CD4-positive, alpha-beta T cell (primary cell): ENCODE measurements at places on chromosomes 6 and 20. TPM values are rescaled to one million over a fixed set of nuclear protein-coding genes. Genes with fewer than 3 reads are reported as not detected.
A peak's percentile ranks its signal among the peaks of the same experiment; 100 is the strongest.

The FOXS1 gene
- total RNA-seq, result not detected

DNA sequence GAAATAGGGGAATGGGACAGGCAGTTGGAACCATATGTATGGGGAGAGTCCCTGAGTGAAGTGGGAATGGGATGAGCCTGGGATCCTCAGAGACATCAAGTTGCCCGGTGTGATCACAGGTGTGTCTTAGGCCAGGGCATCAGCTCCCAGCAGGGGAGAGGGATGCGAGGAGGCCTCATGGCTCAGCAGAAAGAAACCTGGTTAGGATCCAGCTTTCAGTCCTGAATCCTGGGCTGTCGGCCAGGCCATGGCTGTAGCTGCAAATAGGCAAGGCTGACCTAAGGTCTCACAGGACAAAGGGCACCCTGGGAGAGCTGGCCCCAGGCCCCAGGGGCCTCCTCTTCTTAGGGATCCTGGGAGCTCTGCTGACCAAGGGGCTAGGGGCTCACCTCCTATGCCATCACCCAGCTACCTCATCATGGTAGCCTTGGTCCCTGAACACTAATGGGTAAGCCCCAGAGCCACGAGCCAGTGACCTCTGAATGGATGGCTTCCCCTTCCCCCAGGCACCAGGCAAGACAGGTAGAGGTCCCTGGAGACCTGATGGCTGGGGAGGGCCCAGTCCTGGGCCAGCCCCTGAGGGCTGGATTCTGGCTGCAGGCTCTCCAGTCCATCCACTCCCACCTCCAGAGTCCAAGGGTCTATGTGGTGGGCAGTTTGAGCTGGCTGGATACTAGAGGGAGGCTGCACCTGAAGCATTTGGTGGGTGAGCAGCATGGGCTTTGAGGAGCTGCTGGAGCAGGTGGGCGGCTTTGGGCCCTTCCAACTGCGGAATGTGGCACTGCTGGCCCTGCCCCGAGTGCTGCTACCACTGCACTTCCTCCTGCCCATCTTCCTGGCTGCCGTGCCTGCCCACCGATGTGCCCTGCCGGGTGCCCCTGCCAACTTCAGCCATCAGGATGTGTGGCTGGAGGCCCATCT lies at the start of gene SLC22A7:
Gene SLC22A7, plus strand, starts transcription at position 617 of the 921 bp plus-strand sequence. Its CDS starts 99 bp downstream, at position 716.
- no peak for DNase-seq

The MLIP gene
- not detected for total RNA-seq

DNA sequence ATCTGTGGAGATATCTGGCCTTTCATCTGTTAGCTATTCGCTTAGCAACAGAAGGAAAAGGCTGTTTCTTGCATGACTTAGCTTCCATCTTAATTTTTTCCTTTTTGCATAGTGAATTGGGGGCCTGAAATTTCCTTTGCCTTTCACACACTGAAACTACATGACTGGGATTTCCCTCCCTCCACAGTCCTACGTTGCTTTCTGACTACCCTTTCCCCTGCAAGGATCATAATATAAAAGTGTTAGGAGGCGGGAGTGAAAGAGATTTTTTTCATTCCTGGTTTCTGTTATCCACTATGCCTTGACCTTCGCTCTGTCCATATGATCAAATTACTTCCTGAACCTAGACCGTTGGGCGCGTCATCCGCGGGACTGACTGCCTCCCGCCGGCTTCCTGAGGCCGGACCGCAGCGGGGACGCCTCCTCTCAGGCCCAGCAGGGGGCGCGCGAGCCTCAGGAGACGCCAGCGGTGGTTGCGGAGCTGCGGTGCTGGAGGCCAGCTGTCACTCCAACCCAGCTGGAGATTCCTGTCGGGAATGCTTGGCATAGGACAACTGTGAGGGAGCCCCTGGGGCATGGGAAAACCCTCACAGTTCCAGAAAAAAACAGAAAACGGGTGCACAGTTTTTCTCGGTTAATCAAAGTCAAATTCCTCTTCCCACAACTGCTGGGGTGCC lies 55.6 kb downstream of the MEP1A start:
- peak; percentile 71 for DNase-seq

- DNase-seq, result no peak
These were observed 182.1 kb downstream of the UTRN start for GRCh38 chr6:144467172-144467762.
